ENCODE measurements at places on chromosomes 1 and 21.

- no peak for DNase-seq
Observed at GRCh38 chr1:68151690-68152089, 80.6 kb downstream of the WLS start.

DNA sequence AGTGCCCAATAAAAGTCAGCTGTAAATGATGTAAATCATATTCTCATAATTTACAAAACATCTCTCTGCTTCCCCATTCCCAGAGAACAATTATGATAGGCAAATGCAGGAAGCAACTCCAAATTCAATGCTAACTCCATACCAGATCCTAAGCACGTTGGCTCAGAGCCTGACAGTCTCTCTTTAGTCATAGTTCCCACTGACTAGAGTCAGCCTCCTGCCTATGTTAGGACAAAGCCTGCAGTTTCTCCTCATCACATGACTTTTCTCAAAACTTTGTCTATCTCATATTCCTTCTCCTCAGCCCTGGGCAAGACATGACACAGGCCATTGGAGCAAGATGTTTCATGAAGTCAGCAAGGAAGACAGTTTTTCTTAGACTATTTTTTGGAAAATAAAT lies 101.5 kb upstream of the COL24A1 start:
- no peak for DNase-seq

GRCh38 chr21:39805983-39806382 lies 61.0 kb downstream of the IGSF5 start:
- DNase-seq = no peak

DNA sequence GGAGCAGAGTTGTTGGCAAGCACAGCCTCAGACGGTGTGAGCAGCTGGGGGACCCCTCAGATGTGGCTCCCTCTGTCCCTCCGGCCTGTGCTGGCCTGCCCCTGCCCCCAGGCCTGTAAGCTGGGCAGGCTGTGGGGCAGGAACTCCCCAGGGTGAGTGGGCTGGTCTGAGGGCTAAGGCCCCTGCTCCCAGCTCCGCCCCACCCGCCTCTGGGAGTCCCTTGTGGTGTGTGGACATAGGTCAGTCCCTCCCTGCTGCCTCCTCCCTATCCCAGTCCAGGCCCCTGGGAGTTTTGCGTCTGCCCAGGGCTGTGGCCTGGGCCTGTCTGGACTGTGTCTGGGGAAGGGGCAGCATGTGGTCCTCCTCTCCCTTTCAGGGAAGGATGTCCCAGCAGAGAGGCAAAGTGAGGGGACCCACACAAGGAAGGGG lies 3.6 kb upstream of the VWA1 start:
- DNase-seq = no peak

Data from activated CD4-positive, alpha-beta T cell treated with anti-CD3 and anti-CD28 coated beads, Interleukin-10, Interleukin-2, amounts not matched to agents 100 ng/mL and 50 ng/mL, durations not matched to agents 16 hours and 8 hours (primary cell).